ENCODE measurements at places on chromosomes 11 and 22.

GRCh38 chr22:30254314-30254713, 7.8 kb upstream of the LIF start:
- no peak for DNase-seq

- no peak for DNase-seq
Observed at GRCh38 chr22:17726928-17727897, 47.1 kb downstream of the BID start.

- no peak for DNase-seq
Observed at GRCh38 chr22:50633086-50633485, 5.1 kb upstream of the ARSA start.

DNA sequence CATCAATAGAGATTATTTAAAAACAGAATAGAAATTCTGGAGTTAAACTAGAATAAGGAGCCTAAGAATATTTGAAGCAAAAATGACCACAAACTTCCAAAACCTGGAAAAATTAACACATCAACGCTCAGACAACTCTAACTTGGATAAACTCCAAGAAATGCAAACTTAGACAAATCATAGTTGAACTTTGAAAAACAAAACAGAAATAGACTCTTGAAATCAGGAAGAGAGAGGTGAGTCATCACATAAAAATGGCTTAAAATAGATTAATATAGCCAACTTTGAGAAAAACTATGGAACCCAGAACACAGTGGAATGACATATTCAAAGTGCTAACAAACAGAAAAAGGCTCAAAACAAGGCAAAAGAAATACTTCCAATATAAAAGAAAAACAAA, 974.2 kb downstream of the JRKL start:
- no peak for DNase-seq

GRCh38 chr11:4539603-4540219, 5.3 kb upstream of the OR52M1 start:
- DNase-seq, result peak; percentile 28

GRCh38 chr11:67289651-67290479, 762 bp downstream of the ANKRD13D start:
- no peak for DNase-seq

- DNase-seq, result no peak
Observed at GRCh38 chr11:86034710-86035109, 34.2 kb downstream of the PICALM start.

GRCh38 chr11:86735451-86736290, 63.3 kb upstream of the ME3 start:
- DNase-seq, result no peak

- DNase-seq, result no peak
Observed at GRCh38 chr11:81165164-81165563, 1568.5 kb downstream of the FAM181B start.

DNA sequence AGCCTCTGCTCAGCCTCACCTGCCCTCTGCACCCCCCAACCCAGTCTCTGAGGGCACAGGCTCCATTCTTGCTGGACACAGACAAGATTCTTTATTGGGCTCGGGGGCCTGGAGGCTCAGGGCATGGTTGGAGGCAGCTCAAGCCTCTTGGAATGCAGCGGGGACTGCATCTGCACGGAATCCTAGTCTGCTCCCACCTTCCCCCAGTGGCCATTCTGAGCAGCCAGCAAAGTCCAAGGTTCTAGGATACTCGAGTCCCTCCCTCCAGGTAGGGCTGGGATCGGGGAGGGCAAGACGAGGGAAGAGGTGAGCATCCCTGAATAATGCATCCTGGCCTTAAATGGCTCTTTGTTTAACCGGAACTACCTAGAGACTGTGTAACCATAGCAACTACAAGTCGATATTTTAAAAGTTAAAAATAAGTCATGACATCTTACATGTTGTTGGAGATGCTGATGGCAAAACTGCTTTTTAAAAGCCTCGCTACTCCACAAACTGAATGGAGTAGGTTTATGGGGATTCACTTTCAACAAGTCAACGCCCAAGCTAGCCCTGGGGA, 10.7 kb upstream of the IGSF22 start:
- DNase-seq, result no peak

DNA sequence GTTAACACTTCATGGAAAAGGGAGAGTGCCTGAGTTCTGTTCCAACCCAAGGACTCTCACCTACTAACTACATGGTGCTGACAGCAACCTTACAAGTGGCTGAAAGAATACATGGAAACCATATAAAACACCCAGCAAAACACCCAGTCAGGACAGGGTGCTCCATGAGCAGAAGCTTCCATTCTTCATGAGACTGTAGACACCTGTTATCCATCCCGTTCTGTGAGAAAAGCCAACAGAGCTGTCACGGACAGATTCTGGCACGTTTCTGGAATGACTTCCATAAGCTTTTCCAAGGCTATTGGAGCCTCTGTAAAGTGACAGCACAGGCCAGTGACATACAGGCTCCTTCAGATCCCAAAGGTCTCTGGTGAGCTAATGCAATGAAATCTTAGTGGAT, 23.2 kb downstream of the PRR14L start:
- DNase-seq, result no peak

GRCh38 chr11:116412118-116412889, 360.5 kb downstream of the BUD13 start:
- no peak for DNase-seq

- DNase-seq, result no peak
Observed at GRCh38 chr11:130611791-130612251, 163.4 kb downstream of the ADAMTS15 start.

GRCh38 chr11:19243143-19243542, 2.4 kb upstream of the E2F8 start:
- no peak for DNase-seq

- no peak for DNase-seq
Observed at GRCh38 chr11:82842019-82842418, 58.2 kb downstream of the PRCP start.

- DNase-seq, result no peak
Observed at GRCh38 chr11:123718063-123718462, 23.4 kb downstream of the ZNF202 start.

DNA sequence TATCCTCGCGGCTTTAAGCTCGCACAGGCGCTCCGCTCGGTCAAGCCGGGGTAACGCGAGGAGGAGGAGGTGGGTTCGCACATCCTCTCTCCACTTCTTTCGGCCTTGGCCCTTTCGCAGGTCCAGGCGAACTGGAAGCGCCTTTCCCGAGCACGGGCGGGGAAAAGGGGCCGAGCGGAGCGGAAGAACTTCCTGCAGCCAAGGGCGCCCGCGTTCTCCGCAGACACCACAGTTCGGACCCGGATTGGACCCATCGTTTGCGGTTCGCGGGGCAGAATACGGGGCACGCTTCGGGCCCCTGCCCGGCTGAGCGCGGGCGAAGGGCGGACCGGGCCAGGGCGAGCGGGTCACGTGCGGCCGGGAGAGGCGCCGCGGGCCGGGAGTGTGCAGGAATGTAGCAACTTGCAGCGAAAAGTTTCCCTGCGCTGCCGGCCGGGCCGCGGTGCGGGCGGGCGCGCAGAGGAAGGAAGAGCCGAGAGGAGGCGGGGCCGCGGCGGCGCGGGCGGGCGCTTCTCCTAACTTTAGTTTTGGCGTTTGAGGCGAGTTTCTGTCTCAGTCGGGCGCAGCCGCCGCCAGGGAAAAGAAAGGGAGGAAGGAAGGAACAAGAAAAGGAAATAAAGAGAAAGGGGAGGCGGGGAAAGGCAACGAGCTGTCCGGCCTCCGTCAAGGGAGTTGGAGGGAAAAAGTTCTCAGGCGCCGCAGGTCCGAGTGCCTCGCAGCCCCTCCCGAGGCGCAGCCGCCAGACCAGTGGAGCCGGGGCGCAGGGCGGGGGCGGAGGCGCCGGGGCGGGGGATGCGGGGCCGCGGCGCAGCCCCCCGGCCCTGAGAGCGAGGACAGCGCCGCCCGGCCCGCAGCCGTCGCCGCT, at the start of gene YAP1:
TSS of gene YAP1 (plus strand) at position 552 of the 865 bp plus-strand sequence. CDS start 402 bp downstream, outside the sequence.
- peak; percentile 45 for DNase-seq

GRCh38 chr11:35615921-35616900, 2.0 kb upstream of the FJX1 start:
- no peak for DNase-seq

DNA sequence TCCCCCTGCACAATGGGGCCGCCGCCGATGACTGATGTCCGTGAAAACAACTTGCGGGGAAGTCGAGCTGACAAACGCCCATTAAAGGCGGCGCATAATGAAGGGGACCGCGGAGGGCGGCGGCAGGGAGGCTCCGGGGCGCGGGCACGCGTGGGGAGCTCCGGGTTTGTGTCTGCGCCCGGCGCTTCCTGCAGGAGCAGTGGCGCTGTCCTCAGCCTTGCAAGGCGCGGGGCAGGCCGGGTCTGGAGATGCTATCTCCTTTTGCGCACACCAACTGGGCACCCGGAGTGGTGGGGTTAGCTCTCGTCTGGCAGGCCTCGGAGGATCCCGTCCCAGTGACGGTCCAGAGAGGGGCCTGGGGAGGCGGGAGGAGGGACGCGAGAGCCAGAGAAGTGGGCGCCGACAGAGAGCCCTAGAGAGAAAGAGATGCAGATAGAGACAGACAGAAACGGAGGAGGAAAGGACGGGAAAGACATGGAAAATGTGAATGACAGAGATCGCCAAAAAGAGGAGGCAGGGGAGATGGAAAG, 390 bp upstream of the FGF3 start:
- DNase-seq, result no peak

- no peak for DNase-seq
Observed at GRCh38 chr11:48005831-48006270, 25.5 kb downstream of the PTPRJ start.

GRCh38 chr22:33049119-33049729, 9.0 kb downstream of the SYN3 start:
- DNase-seq, result peak; percentile 9

DNA sequence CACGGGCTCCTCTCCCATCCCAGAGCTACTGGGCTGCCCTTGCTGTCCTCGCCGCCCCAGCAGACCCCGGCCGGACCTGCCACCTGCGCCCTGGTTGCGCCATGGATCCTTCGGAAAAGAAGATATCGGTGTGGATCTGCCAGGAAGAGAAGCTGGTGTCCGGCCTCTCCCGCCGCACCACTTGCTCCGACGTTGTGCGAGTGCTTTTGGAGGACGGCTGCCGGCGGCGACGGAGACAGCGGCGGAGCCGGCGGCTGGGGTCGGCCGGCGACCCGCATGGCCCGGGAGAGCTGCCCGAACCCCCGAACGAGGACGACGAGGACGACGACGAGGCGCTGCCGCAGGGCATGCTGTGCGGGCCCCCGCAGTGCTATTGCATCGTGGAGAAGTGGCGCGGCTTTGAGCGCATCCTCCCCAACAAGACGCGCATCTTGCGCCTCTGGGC, 382 bp downstream of the RASSF10 start:
- DNase-seq, result no peak

- peak; percentile 37 for DNase-seq
Observed at GRCh38 chr11:396948-397548, 3.0 kb downstream of the PKP3 start.

DNA sequence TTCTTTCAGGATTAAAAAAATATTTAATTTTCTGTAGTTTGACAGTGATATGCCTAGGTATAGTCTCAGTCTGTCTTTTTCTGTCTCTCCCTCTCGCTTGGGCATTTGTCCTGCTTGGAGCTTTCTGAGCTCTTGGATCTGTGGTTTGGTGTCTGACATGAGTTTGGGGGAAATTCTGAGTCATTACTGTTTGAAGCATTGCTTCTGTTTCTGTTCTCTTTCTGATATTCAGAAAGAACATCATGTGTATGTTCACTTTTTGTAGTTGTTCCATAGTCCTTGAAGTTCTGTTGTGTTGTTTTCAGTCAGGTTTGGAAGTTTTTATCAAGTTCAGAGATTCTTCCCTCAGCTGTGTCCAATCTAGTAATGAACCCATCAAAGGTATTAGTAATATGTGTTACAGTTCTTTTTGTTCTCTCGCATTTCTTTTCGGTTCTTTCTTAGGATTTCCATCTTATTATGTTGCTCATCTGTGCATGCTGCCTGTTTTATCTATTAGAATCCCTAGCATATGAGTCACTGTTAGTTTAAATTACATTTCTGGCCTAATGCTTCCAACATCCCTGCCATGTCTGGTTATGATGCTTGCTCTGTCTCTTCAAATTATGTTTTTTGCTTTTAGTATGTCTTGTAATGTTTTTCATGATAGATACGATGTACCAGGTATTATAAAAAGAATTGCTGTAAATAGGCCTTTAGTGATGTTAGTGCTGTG, 48.4 kb downstream of the DDX10 start:
- DNase-seq, result no peak

GRCh38 chr11:44727114-44727372, 281 bp downstream of the TSPAN18 start:
- no peak for DNase-seq

DNA sequence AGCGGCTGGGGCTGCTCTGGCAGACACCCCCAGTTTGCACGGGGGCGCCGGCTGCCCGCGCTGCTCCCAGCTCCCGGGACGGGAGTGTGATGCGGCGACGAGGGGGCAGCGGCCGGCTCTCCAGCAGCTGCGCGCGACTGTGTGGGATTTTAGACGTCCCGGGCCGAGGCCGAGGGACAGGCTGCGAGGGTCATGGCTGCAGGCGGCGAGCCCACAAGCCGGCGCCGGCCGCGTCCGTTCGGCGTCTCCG, 159 bp downstream of the FZD4 start:
- no peak for DNase-seq

DNA sequence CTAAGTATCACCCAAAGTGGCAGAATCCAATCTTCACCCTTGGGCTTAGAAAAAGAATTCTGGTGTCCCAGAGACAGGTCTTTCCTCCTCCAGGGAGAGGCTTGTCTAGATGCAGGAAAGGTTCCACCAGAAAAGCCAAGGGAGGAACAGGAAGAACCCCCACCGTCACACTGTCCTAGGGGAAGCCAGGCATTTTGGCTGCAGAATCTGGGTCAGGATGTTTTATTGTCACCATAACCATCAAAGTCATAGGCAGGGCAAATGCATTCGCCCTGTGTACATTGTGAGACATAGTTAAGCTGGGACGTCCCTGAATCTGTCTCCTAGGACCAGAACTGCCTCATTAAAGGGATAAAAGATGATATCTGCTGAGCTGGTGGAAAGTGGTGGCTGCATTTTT, 590.5 kb downstream of the OPCML start:
- no peak for DNase-seq

DNA sequence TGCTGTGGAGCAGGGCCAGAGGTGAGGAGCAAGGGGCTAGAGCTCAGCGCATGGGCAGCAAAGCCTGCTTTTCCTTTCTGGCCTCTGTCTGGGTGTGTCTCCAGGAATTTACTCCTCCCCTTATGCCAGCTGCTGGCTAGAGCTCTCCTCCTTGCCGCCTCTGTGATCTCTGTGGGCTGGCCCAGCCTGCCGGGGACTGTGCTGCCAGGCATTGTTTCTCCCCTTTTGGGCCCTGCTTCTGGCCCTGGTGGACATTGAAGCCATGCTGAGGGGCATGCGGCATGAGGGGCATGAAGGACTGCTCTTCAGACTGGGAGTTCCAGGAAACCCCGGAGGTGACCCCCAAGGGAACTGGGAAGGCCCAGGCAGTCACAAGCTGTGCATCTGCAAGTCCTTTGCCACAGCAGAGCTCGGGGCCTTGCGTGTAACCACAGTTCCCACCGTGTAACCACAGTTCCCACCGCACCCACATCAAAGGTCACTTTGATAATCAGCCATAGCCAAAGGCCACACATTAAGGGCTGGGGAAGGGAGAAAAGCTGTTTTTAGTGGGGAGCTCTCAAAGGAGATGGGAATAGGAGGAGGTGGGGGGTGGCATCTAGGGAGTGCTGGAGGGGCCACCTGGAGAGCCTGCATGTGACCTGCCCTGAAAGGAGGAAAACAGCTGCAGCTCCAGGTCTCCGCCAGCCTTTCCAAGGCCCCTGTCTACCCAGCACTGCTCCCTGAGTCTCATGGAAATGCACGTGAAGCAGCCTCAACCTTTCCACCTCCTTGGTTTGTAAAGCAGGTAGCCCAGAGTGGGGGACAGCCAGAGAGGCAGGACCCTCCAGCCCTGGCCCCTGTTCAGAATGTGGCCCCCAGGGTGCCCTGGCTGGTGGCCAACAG, 62.3 kb downstream of the PPFIBP2 start:
- no peak for DNase-seq

- no peak for DNase-seq
Observed at GRCh38 chr22:23291806-23292452, 111.6 kb downstream of the BCR start.
